ENCODE measurements at places on chromosomes 11 and 22.

DNA sequence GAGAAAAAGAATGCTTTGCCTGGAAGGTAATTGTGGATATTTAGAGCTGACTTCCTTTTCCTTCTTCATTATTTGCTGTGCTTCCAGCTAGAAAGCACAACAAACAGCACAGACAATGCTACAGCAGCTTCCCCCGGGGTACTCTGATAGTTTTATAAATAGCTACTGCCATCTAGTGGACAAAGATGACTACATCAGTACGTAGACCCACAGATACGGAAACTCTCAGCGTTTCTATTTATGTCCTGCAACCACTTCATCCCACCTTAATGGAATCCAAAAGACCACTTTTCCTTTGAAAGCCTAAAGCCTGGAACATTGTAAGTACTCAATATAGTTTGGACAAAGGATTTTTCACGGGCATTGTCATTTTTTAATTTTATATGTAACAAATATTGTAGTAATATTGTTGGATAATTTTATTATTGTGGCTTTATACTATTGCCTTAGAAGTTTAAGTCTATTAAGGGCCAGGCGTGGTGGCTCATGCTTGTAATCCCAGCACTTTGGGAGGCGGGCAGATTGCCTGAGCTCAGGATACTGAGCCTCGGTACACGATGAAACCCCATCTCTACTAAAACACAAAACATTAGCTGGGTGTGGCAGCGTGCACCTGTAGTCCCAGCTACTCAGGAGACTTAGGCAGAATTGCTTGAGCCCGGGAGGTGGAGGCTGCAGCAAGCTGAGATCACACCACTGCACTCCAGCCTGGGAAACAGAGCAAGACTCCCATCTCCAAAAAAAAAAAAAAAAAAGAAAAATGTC is 7.5 kb downstream of the HSPA8 start:
- DNase-seq = no peak

- DNase-seq = no peak
Measured at GRCh38 chr22:42964994-42965699, 49.8 kb downstream of the PACSIN2 start.

- DNase-seq = peak; percentile 36
Measured at GRCh38 chr11:59754859-59755700, at the start of gene STX3. Gene STX3 (plus strand): TSS chr11:59755376. CDS start chr11:59755606, 230 bp downstream.

DNA sequence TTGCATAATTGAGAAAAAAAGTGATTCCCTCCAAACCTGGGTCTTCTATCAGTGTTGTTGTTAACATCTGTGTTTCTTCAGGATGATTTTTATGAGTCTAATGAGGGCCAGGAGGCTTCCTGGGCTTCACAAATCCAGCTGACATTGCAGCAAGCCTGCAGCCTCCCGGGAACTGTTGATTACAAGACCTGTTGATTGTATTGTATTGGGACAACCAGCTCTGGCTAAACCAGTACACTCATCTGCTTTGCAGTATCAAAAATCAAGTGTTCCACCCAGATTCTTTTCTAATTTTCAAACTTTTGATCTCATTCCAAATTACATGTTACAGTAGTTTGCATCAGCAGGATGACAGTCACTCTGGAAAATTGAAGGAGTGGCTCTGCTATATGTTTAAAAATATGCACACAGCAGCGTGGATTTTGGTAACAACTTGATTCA is 16.1 kb upstream of the PRSS23 start:
- DNase-seq = no peak
